ENCODE measurements at places on chromosomes 5 and 9. TPM values are rescaled to one million over a fixed set of nuclear protein-coding genes. Genes with fewer than 3 reads are reported as not detected.

Gene SARDH
- 1.8 TPM for polyA plus RNA-seq

Gene DMRT2
- 0.23 TPM for polyA plus RNA-seq

Gene XRCC4
- polyA plus RNA-seq: 6.9 TPM

Gene LRRC19
- 0.10 TPM for polyA plus RNA-seq

Gene KIF24
- polyA plus RNA-seq: not detected

Gene OBP2B
- not detected for polyA plus RNA-seq

Gene ZCCHC9
- polyA plus RNA-seq: 14.7 TPM

Gene SLC46A2
- polyA plus RNA-seq: not detected

DNA sequence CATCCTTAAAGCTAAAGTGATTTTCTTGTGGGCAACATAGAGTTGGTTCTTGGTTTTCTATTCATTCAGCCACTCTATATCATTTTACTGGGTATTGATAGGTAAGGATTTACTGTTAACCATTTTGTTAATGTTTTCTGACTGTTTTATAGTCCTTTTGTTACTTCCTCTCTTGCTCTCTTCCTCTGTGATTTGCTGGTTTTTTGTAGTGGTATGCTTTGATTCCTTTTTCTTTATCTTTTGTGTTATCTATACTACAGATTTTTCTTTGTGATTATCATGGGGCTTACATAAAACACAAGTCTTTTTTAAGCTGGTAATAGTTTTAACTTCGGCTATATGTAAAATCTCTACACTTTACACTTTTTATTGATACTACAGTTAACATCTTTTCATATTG is 43.3 kb downstream of the CREBRF start:
- H3K4me1 ChIP-seq: peaks cover 15% of the 10 kb centered on the region
- DNase-seq: peak; percentile 31
- H3K27me3 ChIP-seq: no peaks in the 10 kb centered on the region
- no peak overlapping the region for H3K27ac ChIP-seq

GRCh38 chr9:94800424-94801117 is 74.1 kb downstream of the AOPEP start:
- DNase-seq: no peak
- H3K4me1 ChIP-seq: no peaks in the 10 kb centered on the region
- peaks cover 4% of the 10 kb centered on the region for H3K36me3 ChIP-seq
- H3K27me3 ChIP-seq: no peaks in the 10 kb centered on the region

- H3K4me3 ChIP-seq: no peak overlapping the region
- no peak for DNase-seq
Observed at GRCh38 chr5:122300374-122300773, 11.7 kb upstream of the SNCAIP start.

- H3K27me3 ChIP-seq: no peaks in the 10 kb centered on the region
- no peak for DNase-seq
- H3K27ac ChIP-seq: no peak overlapping the region
- H3K4me3 ChIP-seq: no peak overlapping the region
- no peaks in the 10 kb centered on the region for H3K4me1 ChIP-seq
Observed at GRCh38 chr5:130234816-130235215, 330.6 kb downstream of the CHSY3 start.

DNA sequence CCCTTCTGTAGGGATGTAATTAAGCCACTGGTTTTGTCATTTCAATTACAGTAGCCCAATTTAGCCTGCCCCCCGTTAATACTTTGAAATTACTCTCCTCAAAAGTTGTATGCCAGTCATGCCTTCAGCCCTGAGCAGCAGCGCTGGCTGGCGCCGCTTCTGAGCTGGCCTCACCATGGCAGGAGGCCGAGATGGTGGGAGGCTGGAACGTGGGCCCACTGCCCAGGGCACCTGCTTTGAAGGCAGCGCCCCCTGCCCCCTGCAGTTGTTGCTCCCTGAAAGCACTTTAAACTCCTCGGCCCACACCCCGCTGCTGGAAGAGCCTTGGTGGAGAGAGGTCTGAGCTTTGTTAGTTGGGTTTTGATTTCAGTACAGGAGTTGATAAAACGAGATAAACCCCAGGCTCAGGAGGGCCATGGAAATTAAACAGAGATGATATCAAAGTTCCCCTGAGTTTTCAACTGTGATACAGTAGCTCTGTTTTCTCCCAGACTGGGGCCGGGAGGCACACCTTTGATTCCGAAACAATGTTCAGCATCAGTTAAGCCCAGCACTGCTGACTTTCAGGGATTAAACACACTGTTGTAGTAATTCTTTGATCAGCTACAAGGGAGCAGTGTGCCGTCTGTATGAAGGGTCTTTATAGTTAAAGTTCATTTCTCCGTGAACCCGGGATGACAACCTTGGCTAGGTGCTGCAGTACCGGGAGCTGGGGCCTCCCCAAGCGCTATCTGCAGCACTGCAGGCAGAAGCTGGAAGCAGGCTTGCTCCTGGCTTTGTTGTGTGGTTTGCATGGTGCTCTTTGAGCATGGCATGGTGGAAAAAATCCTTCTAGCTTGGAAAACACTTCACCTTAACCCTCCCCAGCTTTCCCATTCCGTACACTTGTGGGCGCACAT is 9.5 kb downstream of the MVB12B start:
- no peak overlapping the region for H3K4me3 ChIP-seq
- no peak for DNase-seq
- H3K27me3 ChIP-seq: no peaks in the 10 kb centered on the region
- peaks cover 7% of the 10 kb centered on the region for H3K36me3 ChIP-seq
- no peak overlapping the region for H3K27ac ChIP-seq
- peaks cover 8% of the 10 kb centered on the region for H3K4me1 ChIP-seq

GRCh38 chr9:88237479-88237961 is 99.2 kb upstream of the SPATA31C2 start:
- H3K27ac ChIP-seq: no peak overlapping the region
- no peaks in the 10 kb centered on the region for H3K27me3 ChIP-seq
- no peak overlapping the region for H3K4me3 ChIP-seq
- H3K36me3 ChIP-seq: no peaks in the 10 kb centered on the region

- no peaks in the 10 kb centered on the region for H3K36me3 ChIP-seq
- H3K27me3 ChIP-seq: no peaks in the 10 kb centered on the region
- H3K4me3 ChIP-seq: no peak overlapping the region
- no peak overlapping the region for H3K27ac ChIP-seq
- H3K4me1 ChIP-seq: peaks cover 7% of the 10 kb centered on the region
- DNase-seq: no peak
Observed at GRCh38 chr5:79806741-79807140, 117.1 kb downstream of the CMYA5 start.

- H3K4me1 ChIP-seq: peaks cover 9% of the 10 kb centered on the region
- DNase-seq: no peak
- H3K4me3 ChIP-seq: no peak overlapping the region
- no peak overlapping the region for H3K27ac ChIP-seq
- no peaks in the 10 kb centered on the region for H3K36me3 ChIP-seq
Observed at GRCh38 chr9:129432297-129433154, 188.4 kb downstream of the C9orf50 start.

GRCh38 chr5:93636837-93637236 is 53.8 kb downstream of the NR2F1 start:
- H3K4me3 ChIP-seq: no peak overlapping the region
- no peaks in the 10 kb centered on the region for H3K36me3 ChIP-seq
- no peak overlapping the region for H3K27ac ChIP-seq
- H3K4me1 ChIP-seq: no peaks in the 10 kb centered on the region
- H3K27me3 ChIP-seq: no peaks in the 10 kb centered on the region
- no peak for DNase-seq

- H3K27me3 ChIP-seq: no peaks in the 10 kb centered on the region
- DNase-seq: no peak
- no peaks in the 10 kb centered on the region for H3K36me3 ChIP-seq
- H3K27ac ChIP-seq: no peak overlapping the region
Observed at GRCh38 chr9:125529589-125530515, 177.2 kb downstream of the MAPKAP1 start.

DNA sequence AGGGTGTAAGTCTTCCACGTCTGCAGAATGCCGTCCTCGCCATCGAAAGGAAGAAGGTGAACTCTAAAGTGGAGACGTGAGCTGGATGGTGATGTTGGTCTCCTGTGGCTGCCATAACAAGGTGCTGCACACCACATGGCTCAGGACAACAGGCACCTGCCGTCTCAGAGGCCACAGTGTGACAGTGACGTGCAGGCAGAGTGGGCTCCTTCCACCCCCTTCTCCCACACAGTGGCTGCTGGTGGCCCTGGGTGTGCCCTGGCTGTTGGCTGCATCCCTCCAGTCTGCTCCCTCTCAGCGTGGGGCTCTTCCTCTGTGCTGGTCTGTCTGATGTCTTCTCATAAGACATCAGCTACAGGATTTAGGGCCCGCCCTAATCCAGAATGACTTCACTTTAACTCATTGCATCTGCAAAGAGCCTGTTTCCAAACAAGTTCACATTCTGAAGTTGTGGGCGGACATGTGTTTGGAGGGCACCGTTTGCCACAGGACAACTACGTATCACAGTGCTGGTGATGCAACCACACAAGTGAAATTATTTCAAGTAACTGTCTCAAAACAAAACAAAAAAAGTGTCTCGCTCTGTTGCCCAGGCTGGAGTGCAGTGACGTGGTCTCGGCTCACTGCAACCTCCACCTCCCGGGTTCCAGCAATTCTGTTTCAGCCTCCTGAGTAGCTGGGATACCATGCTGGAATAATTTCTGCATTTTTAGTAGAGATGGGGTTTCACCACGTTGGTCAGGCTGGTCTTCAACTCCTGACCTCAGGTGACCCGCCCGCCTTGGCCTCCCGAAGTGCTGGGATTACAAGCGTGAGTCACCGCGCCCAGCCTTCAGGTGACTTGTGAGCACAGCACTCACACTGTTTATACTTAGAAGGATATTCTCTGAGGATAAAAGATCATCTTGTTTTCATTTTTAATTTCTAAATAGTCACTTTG is 31.2 kb upstream of the CLPTM1L start:
- H3K4me1 ChIP-seq: peaks cover 13% of the 10 kb centered on the region
- H3K36me3 ChIP-seq: no peaks in the 10 kb centered on the region
- no peak for DNase-seq

DNA sequence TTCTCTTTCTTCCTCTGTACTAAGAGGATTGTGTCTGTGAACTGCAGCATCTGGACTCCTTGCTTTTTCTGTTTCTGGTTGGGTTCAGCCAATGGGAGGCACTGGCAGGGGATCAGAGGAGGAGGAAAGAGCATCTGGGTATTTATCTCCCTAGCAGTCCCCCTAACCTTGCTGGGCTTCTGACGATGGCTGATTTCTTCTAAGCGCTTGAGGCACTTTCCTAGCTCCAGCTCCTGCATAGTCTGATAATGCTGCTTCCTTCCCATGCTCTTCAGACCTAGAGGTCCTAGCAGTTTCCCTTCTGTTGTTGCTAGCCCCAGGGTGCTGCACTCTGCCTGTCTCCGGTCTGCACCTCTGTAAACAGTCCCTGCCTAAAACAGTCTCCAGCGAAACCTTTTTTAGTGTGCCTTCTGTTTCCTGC is 225.1 kb downstream of the PDZD2 start:
- peaks cover 16% of the 10 kb centered on the region for H3K4me1 ChIP-seq
- no peak for DNase-seq
- H3K4me3 ChIP-seq: no peak overlapping the region
- H3K36me3 ChIP-seq: no peaks in the 10 kb centered on the region
- no peaks in the 10 kb centered on the region for H3K27me3 ChIP-seq

GRCh38 chr9:14146201-14146874 is 167.6 kb downstream of the NFIB start:
- H3K27me3 ChIP-seq: no peaks in the 10 kb centered on the region
- no peak overlapping the region for H3K27ac ChIP-seq
- no peaks in the 10 kb centered on the region for H3K36me3 ChIP-seq
- no peaks in the 10 kb centered on the region for H3K4me1 ChIP-seq

DNA sequence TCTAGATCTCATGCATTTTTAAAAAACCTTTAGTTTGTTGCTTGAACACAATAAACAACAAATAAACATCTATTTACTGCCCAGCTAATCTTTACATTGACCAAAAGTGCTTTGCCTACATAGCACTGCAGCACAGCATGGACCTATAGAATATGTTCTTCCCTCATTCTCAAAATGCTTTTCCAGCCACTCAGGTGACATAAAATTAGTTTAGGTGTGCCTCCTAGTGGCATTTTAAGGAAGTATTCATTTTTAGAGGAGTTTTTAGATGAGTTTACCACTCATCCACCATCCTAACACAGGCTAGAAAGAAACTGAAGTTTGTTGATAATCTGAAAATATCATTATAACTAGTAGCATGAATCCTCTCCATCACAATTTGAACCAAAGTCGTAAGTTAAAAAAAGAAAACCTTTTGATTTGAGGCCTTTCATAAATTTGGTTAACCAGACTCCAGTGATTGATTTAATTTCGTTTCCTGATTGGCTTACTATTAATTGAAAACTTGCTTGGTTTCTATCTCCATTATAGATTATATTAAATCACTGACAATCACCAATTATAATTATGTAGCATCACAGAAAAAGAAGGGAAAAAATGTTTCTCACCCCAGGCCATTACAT is 12.6 kb downstream of the PLGRKT start:
- H3K4me3 ChIP-seq: no peak overlapping the region
- no peak for DNase-seq
- H3K4me1 ChIP-seq: no peaks in the 10 kb centered on the region
- no peaks in the 10 kb centered on the region for H3K36me3 ChIP-seq
- no peak overlapping the region for H3K27ac ChIP-seq
- no peaks in the 10 kb centered on the region for H3K27me3 ChIP-seq

GRCh38 chr9:119368179-119368578 is 1.1 kb downstream of the BRINP1 start:
- DNase-seq: no peak
- no peaks in the 10 kb centered on the region for H3K27me3 ChIP-seq
- H3K27ac ChIP-seq: no peak overlapping the region
- H3K36me3 ChIP-seq: no peaks in the 10 kb centered on the region
- no peaks in the 10 kb centered on the region for H3K4me1 ChIP-seq

DNA sequence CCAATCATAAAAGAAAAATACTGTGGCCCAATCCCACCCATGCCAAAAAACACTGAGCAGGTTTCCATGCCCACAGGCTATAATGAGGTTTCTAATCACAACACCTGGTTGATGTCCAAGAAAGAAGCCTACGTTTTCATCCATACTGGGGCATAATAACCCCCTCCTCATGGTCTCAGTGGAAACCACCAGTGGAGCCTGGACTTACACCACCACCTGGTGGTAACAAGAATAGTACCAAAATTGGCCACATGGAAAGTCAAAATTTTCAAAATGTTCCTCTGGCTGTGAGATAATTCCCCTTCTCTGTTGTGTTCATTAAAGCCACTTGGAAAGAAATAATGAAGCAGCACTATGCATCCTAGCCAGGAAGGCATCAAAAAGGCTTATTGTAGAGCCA is 687.3 kb upstream of the ST8SIA4 start:
- no peak for DNase-seq
- H3K4me1 ChIP-seq: no peaks in the 10 kb centered on the region
- no peak overlapping the region for H3K4me3 ChIP-seq
- no peaks in the 10 kb centered on the region for H3K27me3 ChIP-seq

DNA sequence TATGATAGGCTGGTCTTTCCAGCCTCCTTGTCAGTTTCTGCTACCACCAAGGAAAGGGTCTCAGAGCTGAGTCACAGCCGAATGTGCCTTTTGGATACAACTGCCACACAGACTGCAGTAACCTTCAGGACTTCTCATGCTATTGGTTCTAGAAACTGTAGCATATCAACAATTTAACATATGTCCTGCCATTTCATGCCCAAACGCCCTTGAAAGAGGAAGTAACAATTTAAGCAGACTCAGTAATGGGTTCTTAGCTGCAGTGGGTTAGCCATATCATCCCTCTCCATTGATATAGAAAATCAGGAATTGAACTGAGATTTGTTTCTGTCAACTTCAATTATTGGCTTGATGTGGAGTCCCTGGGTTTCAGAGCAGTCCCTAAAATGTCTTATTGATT is 4.1 kb upstream of the CLK4 start:
- peaks cover 5% of the 10 kb centered on the region for H3K4me1 ChIP-seq
- H3K27ac ChIP-seq: no peak overlapping the region
- no peak overlapping the region for H3K4me3 ChIP-seq
- no peaks in the 10 kb centered on the region for H3K36me3 ChIP-seq
- no peak for DNase-seq

All from CD8-positive, alpha-beta memory T cell (primary cell).